ENCODE measurements at places on chromosomes 12 and 14. TPM values are rescaled to one million over a fixed set of nuclear protein-coding genes. Genes with fewer than 3 reads are reported as not detected.

DNA sequence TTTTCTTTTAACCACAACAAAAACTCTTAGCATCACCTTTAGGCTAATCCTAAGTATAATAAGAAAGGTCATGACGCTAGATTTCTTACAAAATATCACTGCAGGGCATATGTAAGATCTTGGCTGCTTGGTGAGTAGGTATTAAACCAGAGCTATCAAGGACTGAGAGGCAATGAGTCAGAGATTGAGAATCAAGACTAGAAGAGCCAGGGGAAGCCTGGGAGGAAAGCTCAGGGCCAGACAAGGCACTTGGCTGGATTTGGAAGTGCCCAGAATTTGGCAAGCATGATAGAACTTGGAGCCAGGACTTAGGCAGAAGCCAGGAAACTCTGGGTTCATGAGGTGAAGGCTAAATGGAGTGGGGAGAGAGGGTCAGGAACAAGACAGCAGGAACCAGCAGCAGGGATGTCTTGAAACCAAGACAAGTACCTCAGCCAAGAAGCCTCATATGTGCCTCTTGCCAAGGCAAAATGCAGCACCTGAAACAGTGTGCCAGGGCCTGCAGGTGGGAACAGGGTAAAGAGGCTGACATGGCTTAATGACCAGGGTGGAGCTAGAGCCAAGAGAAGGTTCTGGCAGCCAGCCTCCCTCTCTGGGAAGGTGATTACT is 49.9 kb downstream of the PTHLH start:
- no peaks in the 10 kb centered on the region for H3K36me3 ChIP-seq
- DNase-seq, result no peak
- no peaks in the 10 kb centered on the region for H3K27me3 ChIP-seq
- H3K27ac ChIP-seq, result no peak overlapping the region
- no peaks in the 10 kb centered on the region for H3K4me1 ChIP-seq
- no peak overlapping the region for H3K4me3 ChIP-seq

ASCL1 gene
- total RNA-seq, result not detected

- no peak overlapping the region for H3K27ac ChIP-seq
- no peak overlapping the region for H3K4me3 ChIP-seq
- DNase-seq, result no peak
- H3K4me1 ChIP-seq, result no peaks in the 10 kb centered on the region
- H3K27me3 ChIP-seq, result no peaks in the 10 kb centered on the region
- no peaks in the 10 kb centered on the region for H3K36me3 ChIP-seq
Observed at GRCh38 chr14:31717294-31718085, 156.3 kb downstream of the NUBPL start.

OR4N5 gene
- not detected for total RNA-seq

DNA sequence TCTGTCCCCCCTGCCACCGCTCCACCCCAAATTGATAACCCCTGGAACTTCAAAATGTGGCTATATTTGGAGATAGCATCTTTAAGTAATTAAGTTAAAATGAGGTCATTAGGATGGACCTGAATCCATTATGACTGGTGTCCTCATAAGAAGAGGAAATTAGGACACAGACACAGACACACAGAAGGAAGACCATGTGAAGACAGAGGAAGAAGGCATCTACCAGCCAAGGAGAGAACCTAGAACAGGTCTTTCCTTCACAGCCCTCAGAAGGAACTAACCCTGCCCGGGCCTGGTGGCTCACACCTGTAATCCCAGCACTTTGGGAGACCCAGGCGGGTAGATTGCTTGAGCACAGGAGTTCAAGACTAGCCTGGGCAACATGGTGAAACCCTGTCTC is 3.6 kb upstream of the HRK start:
- DNase-seq, result no peak
- peaks cover 8% of the 10 kb centered on the region for H3K4me1 ChIP-seq
- no peak overlapping the region for H3K4me3 ChIP-seq
- H3K27me3 ChIP-seq, result peaks cover 47% of the 10 kb centered on the region

DNA sequence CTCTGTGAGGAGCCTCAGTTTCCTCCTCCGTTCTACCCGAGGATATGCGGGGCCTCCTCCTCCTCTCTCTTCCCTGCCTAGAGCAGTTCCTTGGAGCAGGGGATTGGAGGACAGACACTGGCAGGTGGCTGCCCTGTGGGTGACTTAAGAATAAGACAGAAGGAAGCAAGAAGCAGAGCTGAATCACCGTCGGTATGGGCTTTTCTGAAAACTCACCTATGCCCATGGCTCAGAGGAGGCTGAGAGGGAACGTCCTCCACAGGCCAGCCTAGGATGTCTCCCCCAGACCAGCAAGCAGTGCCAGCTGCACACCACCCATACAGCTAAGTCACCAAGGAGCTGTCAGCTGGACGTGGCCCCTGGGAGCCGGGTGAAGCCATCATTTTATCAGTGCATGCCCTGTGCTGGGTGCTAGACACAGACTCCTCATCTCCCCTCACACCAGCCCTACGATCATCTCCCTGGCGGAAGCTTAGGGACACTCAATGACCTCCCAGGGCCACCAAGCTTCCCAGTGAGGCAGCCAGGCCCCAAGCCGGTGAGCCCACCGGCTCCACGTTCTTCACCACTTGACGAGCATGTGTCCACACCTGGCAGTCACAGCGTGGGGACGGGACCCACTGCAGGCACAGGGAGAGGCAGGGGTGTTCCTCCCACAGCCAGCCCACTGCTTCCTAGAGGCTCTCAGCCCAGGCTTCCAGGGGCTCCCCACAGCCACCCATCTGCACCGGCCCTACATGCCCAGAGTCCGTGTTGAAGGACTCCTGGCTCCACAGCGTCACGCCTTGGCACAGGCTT is 21.4 kb downstream of the ITPK1 start:
- H3K27ac ChIP-seq, result no peak overlapping the region
- H3K4me1 ChIP-seq, result no peaks in the 10 kb centered on the region
- DNase-seq, result no peak

GRCh38 chr14:55180434-55180833 is 11.0 kb downstream of the DLGAP5 start:
- peaks cover 78% of the 10 kb centered on the region for H3K36me3 ChIP-seq
- no peak overlapping the region for H3K27ac ChIP-seq
- DNase-seq, result no peak

GRCh38 chr14:100547633-100548294 is 39.5 kb downstream of the BEGAIN start:
- H3K36me3 ChIP-seq, result no peaks in the 10 kb centered on the region
- no peaks in the 10 kb centered on the region for H3K4me1 ChIP-seq
- peaks cover 16% of the 10 kb centered on the region for H3K27me3 ChIP-seq
- no peak overlapping the region for H3K27ac ChIP-seq

- H3K4me1 ChIP-seq, result no peaks in the 10 kb centered on the region
- peaks cover 40% of the 10 kb centered on the region for H3K36me3 ChIP-seq
- peaks cover 7% of the 10 kb centered on the region for H3K27me3 ChIP-seq
- no peak for DNase-seq
- no peak overlapping the region for H3K27ac ChIP-seq
Observed at GRCh38 chr14:73272393-73272792, 35.1 kb downstream of the PAPLN start.

GRCh38 chr12:22576473-22576872 is 32.1 kb upstream of the C2CD5 start:
- no peaks in the 10 kb centered on the region for H3K4me1 ChIP-seq
- H3K27ac ChIP-seq, result no peak overlapping the region
- H3K36me3 ChIP-seq, result no peaks in the 10 kb centered on the region
- H3K4me3 ChIP-seq, result no peak overlapping the region
- H3K27me3 ChIP-seq, result no peaks in the 10 kb centered on the region
- no peak for DNase-seq

ADSS1 gene
- 32.2 TPM for total RNA-seq

DNA sequence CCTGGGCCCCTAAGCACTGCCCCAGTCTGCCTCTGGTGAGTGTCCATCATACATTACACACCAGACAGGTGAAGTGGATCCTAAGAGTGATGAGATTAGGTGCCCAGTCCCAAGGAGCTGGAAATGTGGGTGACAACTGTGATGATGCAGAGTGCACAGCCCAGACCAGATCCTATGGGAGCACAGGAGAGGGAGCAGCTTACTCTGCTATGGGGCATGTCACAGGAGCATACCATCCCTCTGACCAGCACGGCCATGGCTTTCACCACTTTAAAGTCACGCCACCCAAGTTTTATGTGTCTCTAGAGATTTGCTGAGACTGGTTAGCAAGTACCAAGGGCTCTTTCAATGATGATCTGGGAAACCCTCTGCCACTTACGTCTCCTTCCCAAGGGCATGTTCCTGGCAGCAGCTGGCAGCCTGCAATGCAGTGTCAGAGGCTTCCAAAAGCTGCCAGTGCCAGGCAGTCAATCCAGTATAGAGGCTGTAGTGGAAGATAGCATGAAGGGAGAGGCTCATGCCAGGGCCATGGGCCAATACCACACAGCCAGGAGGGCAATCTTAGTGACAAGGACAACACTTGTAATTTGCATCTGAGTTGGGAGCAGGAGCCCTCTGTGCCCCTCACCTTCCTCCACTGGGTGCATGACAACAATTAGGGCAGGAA is 40.2 kb downstream of the STAB2 start:
- DNase-seq, result no peak
- H3K27me3 ChIP-seq, result no peaks in the 10 kb centered on the region
- H3K36me3 ChIP-seq, result no peaks in the 10 kb centered on the region

DNA sequence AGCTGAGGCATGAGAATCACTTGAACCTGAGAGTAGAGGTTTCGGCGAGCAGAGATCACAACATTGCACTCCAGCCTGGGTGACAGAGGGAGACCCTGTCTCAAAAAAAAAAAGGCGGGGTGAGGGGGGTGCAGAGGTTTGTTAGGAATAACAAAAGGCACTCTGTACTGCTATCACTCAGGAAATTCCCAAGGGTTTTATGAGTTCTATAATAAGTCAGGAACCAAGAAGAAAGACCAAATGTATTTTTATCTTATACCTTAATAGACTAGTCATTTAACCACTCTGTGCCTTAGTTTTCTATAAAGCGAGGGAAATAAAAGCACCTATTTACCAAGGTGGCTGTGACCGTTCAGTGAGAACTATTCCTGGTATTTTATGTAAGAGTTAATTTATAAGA is 319.2 kb downstream of the GPHN start:
- no peak overlapping the region for H3K27ac ChIP-seq
- H3K4me3 ChIP-seq, result no peak overlapping the region
- H3K4me1 ChIP-seq, result peaks cover under 1% of the 10 kb centered on the region
